Activated gamma-delta T cell treated with Interleukin-2 at 50 U/mL for 16 hours (primary cell): ENCODE measurements at places on chromosomes 5 and 9.

- DNase-seq: no peak
Observed at GRCh38 chr9:107870927-107871680, 381.5 kb upstream of the KLF4 start.

GRCh38 chr5:55159763-55160492 lies at the start of gene GPX8:
Gene GPX8 (plus strand): TSS chr5:55160171. CDS start chr5:55160193, 22 bp downstream.
- DNase-seq: no peak

DNA sequence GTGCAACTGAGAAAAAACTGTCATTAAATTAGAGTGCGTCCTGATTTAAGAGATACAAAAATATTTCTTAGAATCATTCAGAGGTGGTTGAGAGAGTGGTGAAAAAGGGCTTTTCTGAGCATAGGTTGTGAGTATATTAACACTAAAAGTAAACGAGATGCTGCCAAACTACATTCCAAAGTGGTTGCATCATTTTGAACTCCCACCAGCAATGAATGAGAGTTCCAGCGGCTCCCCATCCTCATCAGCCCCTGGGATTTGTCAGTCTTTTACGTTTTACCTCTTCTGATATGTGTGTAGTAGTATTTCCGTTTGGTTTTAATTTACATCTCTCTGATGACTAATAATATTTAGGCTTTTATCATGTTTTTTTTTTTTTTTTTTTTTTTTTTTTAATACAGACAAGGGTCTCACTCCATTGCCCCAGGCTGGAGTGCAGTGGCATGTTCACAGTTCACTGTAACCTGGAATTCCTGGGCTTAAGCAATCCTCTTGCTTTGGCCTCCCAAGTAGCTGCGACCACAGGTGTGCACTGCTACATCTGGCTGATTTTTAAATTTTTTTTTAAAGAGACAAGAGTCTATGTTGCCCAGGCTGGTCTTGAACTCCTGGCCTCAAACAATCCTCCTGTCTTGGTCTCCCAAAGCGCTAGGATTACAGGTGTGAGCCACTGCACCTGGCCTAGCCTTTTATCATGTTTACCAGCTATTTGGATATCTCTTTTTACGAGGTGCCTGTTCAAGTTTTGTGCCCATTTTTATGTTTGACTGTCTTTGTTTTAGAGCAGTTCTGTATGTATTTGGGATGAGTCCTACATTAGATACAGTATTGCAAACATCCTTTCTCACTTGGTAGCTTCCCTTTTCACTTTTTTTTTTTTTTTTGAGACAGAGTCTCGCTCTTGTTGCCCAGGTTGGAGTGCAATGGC lies 17.0 kb downstream of the PRRT1B start:
- DNase-seq: no peak

DNA sequence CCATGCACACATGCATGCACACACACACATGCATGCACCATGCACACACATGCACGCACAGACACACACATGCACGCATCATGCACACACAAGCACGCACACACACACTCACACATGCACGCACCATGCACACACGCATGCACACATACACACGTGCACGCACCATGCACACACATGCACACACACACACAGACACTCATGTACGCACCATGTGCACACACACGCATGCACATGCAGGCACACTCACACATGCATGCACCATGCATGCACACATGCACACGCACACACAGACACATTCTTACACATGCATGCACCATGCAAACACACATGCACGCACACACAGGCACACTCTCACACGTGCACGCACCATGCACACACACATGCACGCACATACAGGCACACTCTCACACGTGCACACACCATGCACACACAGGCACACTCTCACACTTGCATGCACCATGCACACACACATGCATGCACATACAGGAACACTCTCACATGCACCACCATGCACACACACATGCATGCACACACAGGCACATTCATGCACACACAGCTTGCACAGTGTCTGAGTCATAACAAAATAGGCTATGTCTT lies 117.5 kb downstream of the TENT4A start:
- DNase-seq: no peak

- DNase-seq: no peak
Observed at GRCh38 chr5:17282283-17283120, 65.1 kb downstream of the BASP1 start.

- DNase-seq: no peak
Observed at GRCh38 chr5:40432836-40433235, 246.9 kb upstream of the PTGER4 start.

- DNase-seq: no peak
Observed at GRCh38 chr9:101311758-101312420, 72.9 kb downstream of the BAAT start.

DNA sequence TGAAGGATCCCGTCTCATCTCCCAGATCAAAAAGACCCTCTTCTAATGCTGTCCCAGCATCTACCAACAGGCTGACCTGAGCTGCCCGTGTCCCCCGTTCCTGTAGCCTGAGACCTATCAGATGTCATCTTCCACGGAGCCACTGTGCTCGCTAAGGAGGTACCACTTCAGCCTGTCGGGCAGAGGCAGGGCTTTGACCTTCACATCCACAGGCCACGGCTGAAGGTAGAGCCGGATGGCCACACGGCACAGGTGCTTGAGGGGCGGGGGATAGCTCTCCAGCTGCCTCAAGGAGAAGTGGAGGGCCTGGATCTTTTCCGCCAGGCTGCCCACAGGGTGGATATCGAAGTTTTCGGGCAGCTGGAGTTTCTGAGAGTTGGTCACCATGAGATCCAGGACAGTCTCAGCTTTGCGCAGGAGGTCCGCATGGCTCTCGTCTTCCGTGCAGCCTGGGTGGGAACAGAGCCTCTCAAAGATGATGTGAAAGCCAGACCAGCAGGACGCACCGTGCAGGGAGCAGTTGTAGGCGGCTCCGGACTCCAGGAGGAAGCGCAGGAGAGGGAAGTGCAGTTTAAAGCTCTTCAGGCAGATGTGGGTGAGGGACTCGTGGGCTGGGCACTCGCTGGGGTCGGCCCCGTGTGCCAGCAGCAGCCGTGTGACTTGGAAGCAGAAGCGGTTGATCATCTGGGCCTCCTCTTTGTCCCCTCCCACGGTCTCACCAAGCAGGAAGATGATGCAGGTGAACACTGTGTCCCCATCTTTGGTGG lies 4.1 kb downstream of the ASB6 start:
- DNase-seq: no peak
